ENCODE measurements at places on chromosomes 12 and 14. TPM values are rescaled to one million over a fixed set of nuclear protein-coding genes. Genes with fewer than 3 reads are reported as not detected.

KLRK1 gene
- 114 TPM for total RNA-seq

TOX4 gene
- 78.0 TPM for total RNA-seq

GRCh38 chr14:53412819-53413675 lies 259.9 kb upstream of the DDHD1 start:
- DNase-seq, result no peak

DNA sequence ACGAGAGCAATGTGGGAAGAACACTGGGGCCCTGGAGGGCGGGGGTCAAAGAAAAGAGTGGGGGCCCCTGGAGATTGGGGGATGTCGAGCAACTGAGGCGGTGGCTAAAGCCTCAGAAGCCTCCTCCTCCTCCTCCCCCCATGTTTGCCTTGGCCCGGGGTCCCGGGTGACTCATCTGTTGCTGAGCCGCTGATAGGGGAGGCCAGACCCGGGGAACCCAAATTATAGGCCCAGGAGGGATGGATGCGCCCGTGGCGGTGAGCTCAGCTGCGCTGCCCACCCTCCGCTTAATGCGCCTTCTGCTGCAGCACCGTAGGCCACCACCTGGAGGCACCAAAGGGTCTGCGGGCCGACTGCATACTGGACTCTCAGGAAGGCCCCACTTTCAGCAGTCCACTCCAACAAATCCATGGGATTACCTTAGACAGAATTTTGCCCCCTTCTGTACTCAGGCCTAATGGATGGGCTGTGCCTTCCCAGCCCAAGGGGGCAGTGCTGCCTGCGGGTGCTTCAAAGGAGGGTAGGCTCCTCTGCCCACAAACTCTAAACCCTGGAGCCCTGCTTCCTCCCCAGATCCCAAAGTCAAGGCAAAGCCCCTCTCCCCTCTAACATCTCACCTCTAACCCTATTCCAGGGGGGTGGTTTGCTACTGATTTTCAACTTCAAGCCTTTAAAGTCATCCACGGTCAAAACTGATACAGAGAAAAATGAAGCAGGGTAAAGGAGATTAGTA lies 2.6 kb upstream of the WNT10B start:
- peak; percentile 49 for DNase-seq

GRCh38 chr14:38056270-38056669 lies 151.4 kb upstream of the SSTR1 start:
- DNase-seq, result no peak

- peak; percentile 25 for DNase-seq
Measured at GRCh38 chr12:130880411-130880885, 8.6 kb downstream of the RAN start.

Measured in activated naive CD8-positive, alpha-beta T cell treated with anti-CD3 and anti-CD28 coated beads for 36 hours (primary cell).